Liver (tissue), 10 donors: ENCODE measurements at places on chromosomes 12 and 14.

DNA sequence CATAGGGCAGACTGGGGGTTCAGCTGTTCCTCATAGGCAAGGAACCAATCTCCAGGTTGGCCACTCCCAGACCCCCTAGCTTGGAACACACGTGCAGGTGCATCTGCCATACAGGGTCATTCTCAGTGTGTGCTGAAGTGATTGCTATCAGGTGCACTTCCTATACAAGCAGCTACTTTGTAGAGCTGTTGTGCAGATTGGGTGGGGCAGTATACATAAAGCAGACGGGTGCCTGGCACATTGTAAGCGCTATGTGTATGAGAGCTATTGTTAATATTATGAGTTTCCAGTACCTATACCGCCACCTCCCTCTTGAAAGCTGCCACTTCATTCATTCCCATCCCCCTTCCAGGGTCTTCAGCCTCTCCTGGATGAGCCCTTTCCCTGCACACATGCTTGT lies 17.3 kb downstream of the IRF2BPL start:
- no peaks in the 10 kb centered on the region for H3K36me3 ChIP-seq
- H3K27ac ChIP-seq, result no peak overlapping the region
- peaks cover 10% of the 10 kb centered on the region for H3K4me1 ChIP-seq

DNA sequence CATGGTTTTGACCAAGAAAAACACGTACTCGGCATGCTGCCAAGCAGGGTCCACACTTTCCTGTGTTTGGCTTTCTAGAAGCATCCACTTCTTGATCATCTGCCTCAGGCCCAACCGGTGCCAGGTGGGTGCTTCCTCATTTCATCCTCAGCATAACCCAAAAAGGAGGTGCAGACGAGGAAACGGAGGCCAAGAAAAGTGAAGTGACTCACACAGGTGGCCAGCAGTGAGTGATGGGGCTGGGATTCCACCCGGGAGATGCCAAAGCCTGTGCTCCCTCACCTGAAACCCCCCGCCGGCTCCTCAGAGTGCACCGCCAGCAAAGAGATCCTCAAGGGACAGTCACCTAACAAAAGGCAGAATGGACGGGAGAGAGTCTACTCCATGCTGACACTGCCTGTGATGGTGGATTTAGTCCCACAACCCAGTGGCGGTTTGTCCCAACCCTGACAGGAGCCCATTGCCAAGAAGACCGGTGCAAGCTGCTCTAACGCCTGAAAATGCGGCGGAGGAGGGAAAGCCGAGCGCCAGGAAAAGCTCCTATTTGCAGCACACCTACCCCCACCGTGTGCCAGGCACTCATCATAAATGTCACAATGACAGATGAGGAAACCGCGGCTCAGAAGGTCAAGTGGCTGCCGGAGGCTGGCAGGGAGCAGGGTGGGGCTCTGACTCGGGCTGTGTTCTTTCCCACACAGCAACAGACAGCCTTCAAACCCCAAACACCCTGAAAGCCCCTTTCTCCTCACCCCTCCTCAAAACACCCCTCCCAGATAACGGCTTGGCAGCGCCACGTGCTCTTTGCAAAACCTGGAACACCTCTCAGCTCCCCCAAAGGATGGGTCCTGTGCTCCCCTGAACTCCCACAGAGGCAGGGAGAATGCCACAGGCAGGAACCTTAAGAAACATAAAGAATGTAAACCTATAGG lies 18.8 kb downstream of the BCL11B start:
- H3K36me3 ChIP-seq, result no peaks in the 10 kb centered on the region
- H3K27me3 ChIP-seq, result peaks cover 3% of the 10 kb centered on the region
- no peaks in the 10 kb centered on the region for H3K4me1 ChIP-seq
- H3K4me3 ChIP-seq, result no peak overlapping the region
- no peak for DNase-seq

- DNase-seq, result no peak
- H3K36me3 ChIP-seq, result no peaks in the 10 kb centered on the region
- H3K4me3 ChIP-seq, result no peak overlapping the region
- no peaks in the 10 kb centered on the region for H3K4me1 ChIP-seq
These were observed 402.1 kb downstream of the AACS start for GRCh38 chr12:125467363-125467762.

DNA sequence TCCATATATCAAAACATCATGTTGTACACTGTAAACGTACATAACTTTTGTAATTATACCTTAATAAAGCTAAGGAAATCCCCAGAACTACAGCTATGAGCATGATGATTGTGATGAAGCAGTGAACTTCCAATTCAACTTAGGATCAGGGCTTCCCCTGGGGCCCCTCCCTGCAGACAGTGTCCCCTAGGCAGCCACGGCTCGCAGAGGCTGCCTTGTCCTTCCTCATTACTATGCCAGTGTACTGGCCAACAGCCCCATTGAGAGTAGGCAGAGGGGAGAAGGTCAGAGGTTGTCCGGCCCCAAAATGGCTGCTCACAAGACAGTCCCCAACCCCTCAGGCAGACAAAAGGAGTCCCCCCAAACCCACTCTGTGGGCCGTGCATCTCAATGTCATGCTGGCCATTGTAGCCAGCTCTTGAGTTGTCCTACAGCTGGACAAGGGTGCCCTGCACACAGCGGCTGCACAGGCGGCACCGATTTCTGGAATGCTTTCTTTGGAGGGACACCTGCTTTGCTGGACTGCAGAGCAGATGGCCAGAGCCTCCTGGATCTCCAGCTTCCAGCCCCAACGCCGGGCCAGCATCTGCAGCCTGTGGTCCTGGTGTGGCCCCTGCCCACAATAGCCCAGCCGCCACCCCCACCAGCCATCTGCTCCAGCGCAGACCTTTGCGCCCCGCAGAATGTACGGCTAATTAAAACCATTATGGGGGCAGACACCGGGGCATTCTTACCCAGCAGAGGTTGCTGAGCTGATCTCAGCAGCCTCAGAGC lies 46.1 kb downstream of the NIN start:
- no peak overlapping the region for H3K4me3 ChIP-seq
- no peak for DNase-seq
- no peak overlapping the region for H3K27ac ChIP-seq
- H3K36me3 ChIP-seq, result no peaks in the 10 kb centered on the region
- no peaks in the 10 kb centered on the region for H3K4me1 ChIP-seq
- no peaks in the 10 kb centered on the region for H3K27me3 ChIP-seq

GRCh38 chr14:29757188-29757680 lies 170.4 kb downstream of the PRKD1 start:
- no peaks in the 10 kb centered on the region for H3K36me3 ChIP-seq
- H3K27me3 ChIP-seq, result no peaks in the 10 kb centered on the region
- no peak overlapping the region for H3K4me3 ChIP-seq
- no peak overlapping the region for H3K27ac ChIP-seq
- H3K4me1 ChIP-seq, result no peaks in the 10 kb centered on the region

GRCh38 chr14:93748208-93749075 lies 39.8 kb downstream of the PRIMA1 start:
- no peak overlapping the region for H3K27ac ChIP-seq
- no peaks in the 10 kb centered on the region for H3K4me1 ChIP-seq
- no peaks in the 10 kb centered on the region for H3K27me3 ChIP-seq
- no peak overlapping the region for H3K4me3 ChIP-seq
- H3K36me3 ChIP-seq, result no peaks in the 10 kb centered on the region
- DNase-seq, result peak; percentile 57
